ENCODE measurements at places on chromosomes 6 and 20. TPM values are rescaled to one million over a fixed set of nuclear protein-coding genes. Genes with fewer than 3 reads are reported as not detected.

ZKSCAN8 gene
- 9.6 TPM for total RNA-seq

PDYN gene
- total RNA-seq = not detected

ULBP2 gene
- total RNA-seq = 12.2 TPM

PHACTR1 gene
- 7.8 TPM for total RNA-seq

MUC22 gene
- not detected for total RNA-seq

WFDC5 gene
- not detected for total RNA-seq

GRCh38 chr6:35299674-35300073 is 2.1 kb downstream of the DEF6 start:
- DNase-seq = no peak

DNA sequence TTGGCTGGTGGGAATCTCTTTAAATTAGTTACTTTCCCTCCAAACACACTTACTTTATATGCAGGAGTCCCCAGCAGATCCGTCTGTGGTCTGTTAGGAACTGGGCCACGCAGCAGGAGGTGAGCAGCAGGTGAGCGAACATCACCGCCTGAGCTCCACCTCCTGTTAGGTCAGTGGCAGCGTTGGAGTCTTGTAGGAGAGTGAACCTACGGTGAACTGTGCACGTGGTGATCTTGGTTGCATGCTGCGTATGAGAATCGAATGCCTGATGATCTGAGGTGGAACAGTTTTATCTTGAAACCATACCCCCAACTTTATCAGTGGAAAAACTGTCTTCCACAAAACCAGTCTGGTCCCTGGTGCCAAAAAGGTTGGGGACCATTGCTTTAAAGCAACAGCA is 5.0 kb downstream of the SERPINB6 start:
- DNase-seq = no peak

- peak; percentile 57 for DNase-seq
Measured at GRCh38 chr6:43774776-43775534, 4.9 kb downstream of the VEGFA start.

- no peak for DNase-seq
Measured at GRCh38 chr20:47293631-47294030, 62.9 kb downstream of the ZMYND8 start.

- no peak for DNase-seq
Measured at GRCh38 chr20:7879883-7880282, 60.4 kb downstream of the HAO1 start.

DNA sequence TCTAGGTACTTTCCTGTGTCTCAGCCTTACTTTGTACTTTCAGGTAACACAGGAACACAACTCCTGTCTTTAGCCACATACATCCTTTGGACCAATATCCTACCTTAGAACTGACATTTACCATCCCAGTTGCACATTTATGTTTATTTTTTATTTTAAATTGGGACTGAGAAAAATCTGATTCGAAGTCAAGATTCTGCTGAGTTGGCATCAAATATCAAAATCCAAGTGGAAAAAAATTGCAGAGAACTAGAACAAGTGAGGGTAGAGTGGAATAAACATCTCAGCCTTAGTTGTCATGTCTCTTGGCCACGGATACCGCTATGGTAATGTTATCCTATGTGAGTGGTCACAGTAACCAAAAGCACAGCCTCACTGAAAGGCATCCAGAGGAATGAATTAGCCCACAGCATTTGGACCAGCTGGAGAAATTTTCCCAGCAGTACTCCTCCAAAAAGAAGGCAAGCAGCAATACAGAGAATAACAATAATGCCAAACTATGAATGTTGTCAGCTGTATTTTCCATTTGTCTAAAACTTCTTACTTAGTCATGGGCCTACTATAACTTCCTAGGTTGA is 17.6 kb upstream of the EYA4 start:
- DNase-seq = no peak

GRCh38 chr6:35587167-35587566 is 74.5 kb upstream of the TULP1 start:
- no peak for DNase-seq

- DNase-seq = no peak
Measured at GRCh38 chr20:51560550-51561307, 18.2 kb upstream of the NFATC2 start.

DNA sequence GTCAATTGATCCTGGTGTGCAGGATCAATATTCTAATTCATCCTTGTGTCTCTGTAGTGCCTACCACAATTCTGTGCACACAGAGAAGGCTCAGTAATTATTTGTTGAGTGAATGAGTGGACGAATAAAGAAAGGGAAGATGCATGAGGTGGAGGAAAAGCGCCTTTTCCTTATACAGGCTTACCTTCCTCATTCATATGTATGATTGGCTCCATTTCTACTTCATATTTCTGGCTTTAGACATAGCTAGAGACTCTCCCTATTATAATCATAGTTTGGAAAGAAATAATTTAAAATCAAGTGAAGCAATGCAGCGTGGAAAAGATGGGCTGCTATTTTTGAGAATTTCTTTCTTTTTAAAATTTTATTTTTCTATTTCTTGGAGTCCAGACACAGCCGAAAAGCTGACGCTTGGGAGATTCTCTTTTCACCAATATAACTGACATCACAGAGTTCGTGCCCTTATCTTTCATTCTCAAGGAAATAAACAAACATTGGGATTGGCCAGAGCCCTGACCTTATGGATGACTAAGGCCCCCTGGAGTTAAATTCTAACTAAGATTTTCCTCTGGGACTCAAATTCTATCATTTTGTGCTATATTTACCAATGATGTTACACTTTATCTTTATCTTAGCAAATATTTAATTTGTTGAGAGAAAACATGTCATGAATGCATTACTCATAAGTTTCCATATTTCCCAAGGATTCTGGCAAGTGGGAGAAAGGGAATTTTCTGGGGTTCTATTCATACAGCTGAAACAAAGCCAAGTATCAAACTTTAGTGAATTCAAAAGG is 48.1 kb downstream of the PRL start:
- DNase-seq = peak; percentile 13

GRCh38 chr6:95094751-95095663 is 482.3 kb upstream of the MANEA start:
- peak; percentile 75 for DNase-seq
